CD4-positive, alpha-beta memory T cell (primary cell): ENCODE measurements at places on chromosomes 2 and 18.

DNA sequence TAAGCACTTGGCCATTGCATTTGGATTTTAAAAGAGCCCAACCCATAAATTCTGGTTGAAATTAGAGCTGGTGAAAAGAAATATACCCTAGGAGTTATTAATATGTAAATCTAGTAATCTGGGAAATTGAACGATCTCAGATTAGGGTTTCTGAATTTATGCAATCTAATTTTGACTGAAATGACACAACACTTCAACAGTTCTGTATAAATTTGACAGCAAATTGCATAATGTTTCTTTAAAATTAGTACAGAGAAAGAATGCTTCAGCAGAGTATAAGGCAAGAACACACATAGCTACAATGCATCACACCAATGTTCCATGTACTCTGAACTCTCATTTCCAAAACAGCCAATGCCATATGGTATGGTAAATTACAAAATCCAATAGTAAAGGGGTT, 201.5 kb upstream of the ITGA4 start:
- no peak for DNase-seq

- no peak for DNase-seq
Measured at GRCh38 chr2:143725400-143725799, 596.2 kb downstream of the ARHGAP15 start.

GRCh38 chr2:67462738-67463496, 65.8 kb downstream of the ETAA1 start:
- no peak for DNase-seq

- DNase-seq = no peak
Measured at GRCh38 chr2:85255813-85256594, 71.8 kb downstream of the TGOLN2 start.

GRCh38 chr2:95113464-95113863, 8.1 kb downstream of the MRPS5 start:
- no peak for DNase-seq

GRCh38 chr2:119536707-119537106, 7.5 kb upstream of the CFAP221 start:
- DNase-seq = no peak

DNA sequence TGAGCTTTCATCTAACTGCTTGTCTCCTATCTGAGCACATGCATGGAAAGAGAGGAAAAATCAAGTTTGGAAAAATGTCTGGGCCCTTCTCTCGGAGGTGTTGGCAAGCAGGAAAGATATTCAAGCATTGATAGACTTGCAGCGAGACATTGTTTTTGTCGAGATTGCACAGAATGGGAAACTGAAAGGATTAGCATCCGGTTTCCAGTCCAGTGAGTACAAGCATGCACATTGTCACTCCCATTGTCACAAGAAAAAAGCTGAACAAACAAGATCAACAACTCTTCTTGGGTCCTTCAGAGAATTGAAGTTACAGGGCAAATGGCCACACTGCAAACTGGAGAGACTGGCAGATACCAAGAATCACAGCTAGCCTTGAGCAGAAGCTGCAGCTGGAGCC, 19.6 kb upstream of the MC5R start:
- no peak for DNase-seq

DNA sequence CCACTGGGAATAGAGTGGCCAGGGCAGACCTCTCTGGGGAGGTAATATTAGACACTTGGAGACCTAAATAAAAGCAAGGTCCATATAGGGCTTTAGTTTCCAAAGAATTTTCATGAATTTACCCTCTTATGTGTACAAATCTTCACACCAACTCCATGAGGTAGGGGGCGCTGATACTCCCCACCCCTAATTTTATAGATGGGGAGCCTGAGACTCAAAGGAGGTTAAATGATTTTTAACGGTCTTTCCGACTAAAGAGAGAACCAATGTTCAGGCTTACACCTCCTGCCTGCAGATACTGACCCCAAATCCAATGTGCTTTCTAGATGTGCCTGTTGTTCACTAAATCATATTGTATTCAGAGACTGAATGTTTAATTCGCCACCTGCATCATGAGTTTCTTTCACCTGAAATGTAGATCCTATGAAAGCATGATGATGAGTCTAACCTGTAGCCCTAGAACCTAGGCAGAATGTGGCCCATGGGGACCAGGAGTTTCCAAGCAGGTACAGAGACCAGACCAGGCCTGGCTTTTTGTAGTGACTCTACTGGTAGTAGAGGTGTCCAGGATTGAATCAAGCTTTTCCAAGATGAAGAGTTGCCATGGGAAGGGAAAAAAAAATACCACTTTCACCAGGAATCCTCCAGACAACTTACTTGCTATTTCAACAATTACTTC, 16.8 kb upstream of the PAX3 start:
- DNase-seq = no peak

DNA sequence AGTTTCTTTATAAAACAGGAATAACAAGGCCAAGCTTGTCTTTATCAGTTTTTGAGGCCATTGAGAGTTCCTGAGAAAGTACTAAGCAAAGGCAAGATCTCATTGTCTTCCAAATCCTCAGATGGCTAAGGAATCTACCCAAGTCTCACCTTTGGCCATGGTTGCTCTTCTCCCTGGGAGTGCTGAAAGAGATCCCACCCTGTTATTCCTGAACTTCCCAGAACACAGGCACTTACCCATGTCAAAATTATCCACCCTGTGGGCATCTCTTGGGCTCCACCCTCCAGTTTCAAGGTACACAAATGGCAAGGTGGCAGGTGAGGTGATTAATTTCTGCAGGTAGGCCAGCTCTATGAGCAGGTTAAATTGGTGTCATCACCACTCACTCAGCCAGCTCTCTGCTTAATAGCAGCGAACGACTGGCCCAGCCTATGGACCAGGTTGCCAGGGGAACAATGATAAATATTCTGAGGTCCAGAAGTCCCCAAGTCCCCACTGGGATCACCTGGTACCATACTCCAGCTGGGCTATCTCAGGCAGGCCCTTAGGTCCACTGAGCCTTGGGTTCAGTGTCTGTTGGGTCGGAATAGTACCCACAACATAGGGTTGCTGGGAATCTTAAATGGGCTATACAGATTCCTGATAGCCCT, 2.3 kb upstream of the SPRED2 start:
- DNase-seq = no peak

DNA sequence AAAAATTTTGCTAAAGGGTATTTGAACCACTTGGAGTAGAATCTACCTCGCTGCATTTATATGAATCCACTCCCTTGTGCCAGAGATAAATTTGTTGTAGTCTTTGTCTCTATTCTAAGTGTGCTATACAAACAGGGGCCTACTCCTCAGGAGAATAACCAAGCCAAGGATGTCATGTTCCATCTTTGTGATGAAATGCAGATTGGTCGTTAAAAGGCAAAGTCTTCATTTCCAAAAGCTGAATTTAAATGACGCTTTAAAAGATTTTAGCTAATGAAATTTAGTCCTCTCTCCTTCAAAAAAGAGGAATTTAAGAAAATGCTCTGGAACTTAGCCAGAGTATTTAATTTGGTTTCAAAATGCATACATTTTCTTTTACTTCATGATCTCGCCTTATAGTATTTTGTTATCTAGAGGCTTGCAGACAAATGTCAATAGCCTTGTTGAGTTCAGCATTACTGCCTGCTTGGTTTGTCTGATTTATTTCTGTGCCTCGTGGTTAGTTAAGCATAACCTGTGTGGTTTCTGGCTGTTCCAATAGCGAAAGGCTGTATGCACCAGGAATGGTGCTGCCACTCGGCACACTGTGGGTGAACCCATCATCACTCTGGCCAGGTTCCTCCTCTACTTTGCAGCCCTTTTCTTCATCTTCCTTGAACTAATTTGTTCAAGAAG, 417.6 kb downstream of the ZNF521 start:
- no peak for DNase-seq

DNA sequence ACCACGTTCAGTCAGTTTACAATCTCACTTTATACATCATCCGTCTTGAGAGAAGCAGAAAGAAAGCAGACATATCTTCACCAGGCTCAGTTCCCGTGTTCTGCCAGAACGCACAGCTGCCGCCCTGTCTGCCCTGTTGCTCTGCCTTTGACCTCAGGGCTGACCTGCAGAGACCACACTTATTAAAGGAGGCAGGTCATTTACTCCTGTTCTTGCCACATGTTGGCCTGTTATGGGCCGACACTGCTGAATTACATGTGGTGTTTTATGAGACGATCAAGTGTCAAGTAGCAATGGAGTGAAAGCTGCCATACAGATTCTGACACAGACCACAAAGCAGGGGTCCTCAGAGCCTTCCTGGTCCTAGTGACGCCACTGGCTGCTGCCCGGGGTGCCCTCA, 232.2 kb downstream of the TTC32 start:
- DNase-seq = no peak

GRCh38 chr2:239318151-239318611, 82.6 kb downstream of the HDAC4 start:
- no peak for DNase-seq

DNA sequence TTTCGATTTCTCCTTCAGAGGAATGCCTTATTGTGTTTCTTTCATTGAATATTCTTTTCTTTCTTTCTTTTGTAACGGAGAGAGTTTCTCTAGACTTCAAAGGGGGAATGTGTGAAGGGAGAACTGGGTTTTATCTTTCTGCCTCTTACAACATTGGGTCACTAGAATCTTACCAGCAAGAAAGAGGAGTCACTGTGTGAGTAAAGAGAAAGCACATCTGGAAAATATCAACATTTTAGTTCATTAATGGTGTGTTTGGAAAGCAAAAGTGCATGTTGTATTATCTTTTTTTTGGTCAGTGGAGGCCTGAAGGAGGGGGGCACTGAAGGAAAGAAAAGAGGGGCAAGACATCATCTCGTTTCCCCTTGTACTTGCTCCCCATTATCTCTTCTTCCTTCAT, 86.6 kb upstream of the THOC1 start:
- DNase-seq = no peak

- DNase-seq = no peak
Measured at GRCh38 chr18:78607784-78608183, 371.8 kb upstream of the SALL3 start.

GRCh38 chr2:63735263-63735662, 106.4 kb upstream of the UGP2 start:
- DNase-seq = no peak

DNA sequence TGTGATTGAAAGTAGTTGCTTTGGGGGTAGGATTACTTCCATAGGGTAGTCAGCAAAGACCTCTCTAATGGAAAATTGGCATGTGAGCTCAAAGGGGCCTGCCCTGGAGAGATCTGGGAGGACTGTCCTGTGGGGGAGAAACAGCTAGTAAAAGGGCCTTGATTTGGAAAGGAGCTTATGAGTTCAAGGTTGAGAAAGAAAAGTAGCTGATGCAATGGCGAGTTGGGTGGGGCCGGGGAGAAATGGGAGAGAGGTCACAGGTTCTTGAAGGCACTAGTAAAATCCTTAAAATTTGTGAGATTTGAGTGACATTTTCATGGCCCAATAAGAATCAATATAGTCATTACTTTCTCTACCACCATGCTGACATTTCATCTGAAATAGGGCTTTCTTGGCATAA, 82.0 kb upstream of the CCDC195 start:
- no peak for DNase-seq
